ENCODE measurements at places on chromosomes 1 and 21.

- DNase-seq: no peak
Measured at GRCh38 chr1:68321084-68321685, 88.9 kb upstream of the WLS start.

DNA sequence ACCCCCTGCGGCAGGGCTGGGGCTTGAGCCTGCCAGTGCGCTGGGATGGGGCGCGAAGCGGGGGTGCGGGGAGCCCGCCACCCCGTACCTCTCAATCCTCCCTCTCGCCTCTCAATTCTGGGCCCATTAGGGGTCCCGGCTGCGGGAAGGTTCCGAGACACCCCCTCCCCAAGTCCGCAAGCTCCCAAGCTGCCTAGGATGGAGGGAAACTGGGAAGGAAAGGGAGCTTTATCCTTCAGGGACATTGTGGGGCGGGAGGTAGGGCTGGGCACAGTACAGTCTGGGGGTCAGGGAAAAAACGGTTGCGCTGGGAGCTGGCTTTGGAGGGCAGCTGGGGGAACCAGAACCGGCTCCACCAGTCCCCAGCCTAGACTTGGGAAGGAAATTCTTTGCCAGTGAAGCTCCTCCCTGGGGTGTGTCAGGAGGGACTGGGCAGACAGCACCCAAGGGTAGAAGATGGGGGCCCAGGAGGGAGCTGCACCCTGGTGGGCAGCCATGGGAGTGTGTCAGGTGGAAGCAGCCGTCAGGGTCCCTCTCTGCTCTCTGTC, 904 bp downstream of the GJB3 start:
- no peak for DNase-seq

GRCh38 chr1:1166642-1167397, 6.9 kb upstream of the TTLL10 start:
- DNase-seq: no peak

DNA sequence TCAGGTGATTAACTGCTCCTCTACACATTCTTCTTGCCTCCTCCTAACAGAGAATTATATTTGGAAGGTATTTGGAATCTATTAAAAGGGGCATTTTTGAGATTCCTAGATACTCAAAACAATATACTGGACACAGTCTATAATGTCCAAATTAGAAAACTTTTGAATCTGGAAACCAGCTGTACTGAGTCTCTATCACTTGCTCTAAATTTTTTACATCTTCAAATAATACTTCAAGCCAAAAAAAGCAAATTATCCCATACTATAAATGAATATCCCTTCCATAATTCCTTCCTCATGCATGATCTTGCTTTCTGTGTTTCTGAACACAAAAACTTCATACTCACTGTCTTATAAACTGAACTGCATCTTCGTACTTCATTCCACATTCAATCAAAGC, 28.5 kb downstream of the PTP4A2 start:
- DNase-seq: no peak

- DNase-seq: no peak
Measured at GRCh38 chr1:47508702-47509431, 71.0 kb downstream of the FOXD2 start.

DNA sequence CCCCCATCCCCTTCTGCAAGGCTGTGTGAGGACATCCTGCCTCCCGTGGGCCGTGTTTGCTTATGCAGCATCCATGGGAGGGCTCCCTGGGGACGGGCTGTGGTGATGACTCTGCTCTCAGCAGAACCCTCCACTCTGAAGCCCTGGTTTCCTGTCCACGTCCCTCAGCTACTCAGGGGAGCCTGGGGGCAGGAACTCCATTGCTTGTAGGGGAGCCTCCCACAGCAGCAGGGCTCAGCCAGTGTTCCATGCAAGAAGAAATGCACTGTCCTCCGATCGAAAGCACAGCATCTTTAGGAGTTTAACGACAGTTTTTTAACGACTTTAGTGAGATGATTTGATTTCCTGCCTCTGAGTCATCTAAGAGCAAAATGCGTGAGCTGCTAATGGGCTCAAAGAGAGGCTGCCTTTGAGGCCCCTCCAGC, 8.3 kb upstream of the KCNAB2 start:
- DNase-seq: no peak

- no peak for DNase-seq
Measured at GRCh38 chr1:199101139-199101538, 462.3 kb downstream of the PTPRC start.

- DNase-seq: no peak
Measured at GRCh38 chr1:55005351-55006140, 6.8 kb downstream of the BSND start.

DNA sequence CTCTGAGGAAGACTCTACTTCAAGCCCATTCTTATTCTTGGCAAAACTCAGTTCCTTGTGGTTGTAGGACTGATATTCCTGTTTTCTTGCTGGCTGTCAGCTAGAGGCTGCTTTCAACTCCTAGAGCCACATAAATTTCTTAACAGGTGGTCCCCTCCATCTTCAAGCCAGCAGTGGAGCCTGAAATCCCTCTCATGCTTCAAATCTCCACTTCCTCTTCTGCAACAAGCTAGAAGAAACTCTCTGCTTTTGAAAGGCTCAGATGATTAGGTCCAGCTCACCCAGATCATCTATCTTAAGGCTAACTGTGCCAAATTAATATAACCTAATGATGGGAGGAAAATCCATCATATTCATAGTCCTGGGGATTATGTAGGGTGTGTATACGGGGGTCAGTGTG, 43.2 kb upstream of the CD34 start:
- DNase-seq: no peak

DNA sequence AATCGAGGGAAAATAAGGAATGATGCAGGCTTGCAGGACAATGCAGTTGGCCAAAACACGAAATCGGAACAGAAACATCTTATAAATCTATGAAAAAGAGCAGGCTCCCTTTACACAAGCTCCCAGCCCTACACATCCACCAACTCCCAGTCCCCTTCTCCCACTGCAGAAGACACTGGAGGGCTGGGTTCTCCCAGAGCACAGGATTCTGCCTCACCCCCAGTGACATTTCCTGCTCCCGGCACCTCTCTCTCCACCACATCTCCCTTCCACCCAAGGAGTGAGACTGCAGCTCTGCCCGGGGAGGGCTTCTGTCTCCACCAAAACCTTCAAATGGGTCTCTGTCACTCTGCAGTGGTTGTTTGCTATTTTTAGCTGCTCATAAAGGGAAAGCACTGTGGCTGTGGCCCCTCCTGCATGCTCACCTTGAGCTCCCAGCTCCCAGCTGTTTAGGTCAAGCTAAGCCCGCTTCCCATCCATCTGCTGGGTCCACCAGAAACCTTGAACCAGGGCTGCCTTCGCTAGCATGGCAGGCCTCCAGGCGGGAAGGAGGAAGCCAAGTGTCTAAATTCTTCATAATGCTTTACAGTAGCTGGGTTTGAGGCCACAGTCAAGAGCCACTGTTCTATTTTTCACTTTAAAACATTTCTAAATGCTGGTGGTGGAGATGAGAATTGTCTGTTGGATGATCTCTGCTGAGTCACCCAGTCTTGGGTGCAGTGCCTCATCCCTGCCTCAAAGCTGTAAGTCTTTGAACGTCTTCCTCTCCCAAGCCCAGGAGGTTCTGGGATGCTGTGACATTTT, 3.3 kb upstream of the C2CD2 start:
- no peak for DNase-seq

GRCh38 chr1:150387200-150387599, 23.3 kb downstream of the RPRD2 start:
- DNase-seq: no peak

GRCh38 chr1:214199585-214199984, 81.4 kb upstream of the SMYD2 start:
- DNase-seq: no peak

- DNase-seq: no peak
Measured at GRCh38 chr1:247115545-247115944, 11.4 kb upstream of the ZNF669 start.

DNA sequence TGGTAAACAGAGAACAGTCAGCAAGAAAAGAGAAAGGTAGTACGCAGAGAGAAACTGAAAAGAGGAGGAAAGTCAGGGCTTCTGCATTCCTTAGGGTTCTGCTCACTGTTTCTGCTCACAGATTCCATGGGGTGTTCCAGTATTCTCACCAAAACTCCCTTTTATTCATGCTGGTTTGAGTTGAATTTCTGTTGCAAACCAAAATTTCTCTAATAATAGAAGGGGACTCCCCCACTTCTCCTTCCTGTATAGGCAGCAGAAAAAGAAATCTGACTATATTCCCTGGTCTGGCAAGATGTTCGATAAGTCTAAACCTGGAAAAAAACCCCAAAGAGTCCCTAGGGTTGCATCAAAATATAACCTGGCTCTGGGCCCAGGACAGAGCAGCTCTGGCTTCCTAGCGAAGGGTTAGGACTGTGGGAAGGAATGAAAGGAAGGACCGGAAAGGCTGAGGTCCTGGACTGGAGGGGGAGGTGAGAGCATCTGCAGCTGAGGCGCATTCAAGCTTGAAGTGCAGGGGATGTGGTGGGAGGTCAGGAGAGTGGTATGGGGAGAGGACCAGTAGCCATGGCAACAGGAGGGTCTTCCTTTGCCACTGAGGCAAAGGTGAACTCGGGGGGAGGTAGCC, 18.8 kb upstream of the RGS16 start:
- no peak for DNase-seq

GRCh38 chr1:104665300-104665699, 915.6 kb downstream of the AMY1C start:
- no peak for DNase-seq

GRCh38 chr1:40955266-40955665, 24.2 kb upstream of the CTPS1 start:
- no peak for DNase-seq

- no peak for DNase-seq
Measured at GRCh38 chr1:164682570-164682969, 123.6 kb downstream of the PBX1 start.

DNA sequence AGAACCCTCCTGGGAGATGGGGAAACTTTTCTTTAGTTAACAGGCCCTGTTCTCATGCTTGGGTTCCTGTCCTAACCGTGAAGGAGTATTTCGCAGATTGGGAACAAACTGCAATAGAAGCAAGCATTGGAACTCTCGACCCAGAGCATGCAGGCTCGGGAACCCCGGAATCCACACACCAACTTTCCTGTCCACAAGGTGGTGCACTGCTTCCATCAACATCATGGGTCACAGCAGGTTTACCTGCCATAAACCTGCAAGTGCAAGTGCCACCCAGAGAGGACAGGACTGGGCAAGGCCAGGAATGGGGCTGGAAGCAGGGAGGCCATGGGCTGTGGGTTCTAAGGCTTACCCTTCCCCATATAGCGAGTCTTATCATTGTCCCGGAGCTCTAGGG, 6.9 kb downstream of the ENO1 start:
- no peak for DNase-seq

GRCh38 chr21:39630827-39631226, 18.1 kb downstream of the B3GALT5 start:
- no peak for DNase-seq

- DNase-seq: no peak
Measured at GRCh38 chr1:21869620-21870121, 57.6 kb downstream of the LDLRAD2 start.

DNA sequence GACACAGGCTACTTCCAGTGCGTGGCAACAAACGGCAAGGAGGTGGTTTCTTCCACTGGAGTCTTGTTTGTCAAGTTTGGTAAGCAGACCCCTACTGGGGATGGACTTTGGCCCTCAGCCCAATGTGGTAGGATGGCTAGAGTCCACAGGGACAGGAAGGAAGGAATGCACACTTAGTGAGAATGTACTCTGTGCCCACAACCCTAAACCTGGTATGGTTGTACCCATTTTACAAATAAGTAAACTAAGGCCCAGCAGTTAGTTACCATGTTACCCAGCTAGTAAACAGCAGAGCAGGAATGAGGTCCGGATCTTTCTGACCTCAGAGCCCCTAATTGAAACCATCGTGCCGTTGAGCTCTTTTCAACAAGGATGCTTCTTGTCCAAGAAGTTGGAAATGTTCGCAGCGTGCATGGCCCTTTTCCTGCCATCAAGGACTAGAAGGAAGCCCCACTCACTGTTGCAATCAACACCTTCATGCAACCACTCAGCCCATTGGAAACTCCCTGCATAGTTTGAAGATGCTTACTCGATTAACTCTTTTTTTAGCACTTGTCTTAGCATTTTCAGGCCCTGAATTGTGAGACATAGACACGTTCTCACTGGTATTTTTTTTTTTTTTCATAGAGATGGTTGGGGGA, 153.4 kb upstream of the UBE2U start:
- DNase-seq: no peak

DNA sequence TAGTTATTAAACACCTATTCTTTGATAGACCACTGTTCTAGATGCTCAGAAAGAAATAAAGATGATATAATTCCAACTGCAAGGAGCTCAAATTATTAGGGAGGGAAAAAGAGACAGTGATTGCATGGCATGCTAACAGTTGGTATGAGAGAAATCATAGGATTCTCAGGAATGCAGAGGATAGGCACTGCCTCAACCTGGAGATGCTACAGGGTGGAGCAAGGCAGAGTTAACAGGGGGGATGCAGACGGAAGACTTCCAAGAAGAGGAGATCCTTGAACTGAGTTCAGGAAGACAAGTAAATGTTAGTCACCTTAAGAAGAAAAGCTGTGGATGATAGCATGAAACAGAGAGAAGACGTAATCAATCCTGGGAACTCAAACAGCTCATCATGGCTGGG, 123.7 kb downstream of the DAB1 start:
- no peak for DNase-seq

GRCh38 chr1:15598436-15598835, 13.6 kb upstream of the AGMAT start:
- no peak for DNase-seq

GRCh38 chr1:207286786-207287468, 34.6 kb upstream of the CD55 start:
- DNase-seq: no peak

DNA sequence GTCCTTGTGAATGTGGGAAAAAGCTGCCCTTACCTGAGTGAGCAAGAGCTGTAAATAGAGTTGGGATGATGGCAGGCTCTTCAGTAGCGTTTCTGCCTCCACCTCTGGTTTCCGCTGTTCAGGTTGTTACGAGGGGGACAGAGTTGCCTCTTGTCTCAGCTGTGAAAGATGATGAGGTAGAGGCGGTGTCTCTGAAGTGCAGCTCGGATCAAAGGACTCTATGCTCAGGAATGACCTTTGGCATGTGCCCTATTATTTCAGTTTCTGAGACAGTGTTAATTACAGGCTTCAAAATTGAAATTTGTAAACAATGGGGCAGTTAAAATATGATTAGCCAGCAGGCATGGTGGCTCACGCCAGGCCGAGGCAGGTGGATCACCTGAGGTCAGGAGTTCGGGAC, 70.3 kb downstream of the VPS26C start:
- no peak for DNase-seq
